ENCODE measurements at places on chromosomes 6 and 20. TPM values are rescaled to one million over a fixed set of nuclear protein-coding genes. Genes with fewer than 3 reads are reported as not detected.
A peak's percentile ranks its signal among the peaks of the same experiment; 100 is the strongest.

The ECT2L gene
- total RNA-seq: not detected

The SLC26A8 gene
- total RNA-seq: not detected

The WFDC10B gene
- total RNA-seq: not detected

The PRL gene
- total RNA-seq: not detected

DNA sequence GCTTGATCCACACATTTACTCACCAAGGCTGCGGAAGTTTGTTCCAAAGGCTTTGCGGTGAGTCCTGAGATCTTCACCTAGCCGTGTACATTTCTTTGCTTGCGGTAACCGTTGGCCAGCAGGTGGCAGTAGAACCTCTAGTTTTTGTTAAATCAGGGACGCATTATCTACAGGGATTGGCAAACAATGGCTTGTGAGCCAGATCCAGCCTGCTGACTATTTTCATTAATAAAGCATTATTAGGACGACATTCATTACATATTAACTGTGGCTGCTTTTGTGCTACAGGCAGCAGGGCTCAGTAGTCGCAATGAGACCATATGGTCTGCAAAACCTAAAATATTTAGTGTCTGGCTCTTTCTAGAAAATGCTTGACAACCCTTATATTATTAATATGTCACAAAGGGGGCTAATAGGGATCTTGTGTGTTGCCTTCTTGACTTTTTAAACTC, 174.1 kb downstream of the DOK5 start:
- DNase-seq: peak; percentile 67

All from MG63 (cell line).